ENCODE measurements at places on chromosomes 3 and 15.

DNA sequence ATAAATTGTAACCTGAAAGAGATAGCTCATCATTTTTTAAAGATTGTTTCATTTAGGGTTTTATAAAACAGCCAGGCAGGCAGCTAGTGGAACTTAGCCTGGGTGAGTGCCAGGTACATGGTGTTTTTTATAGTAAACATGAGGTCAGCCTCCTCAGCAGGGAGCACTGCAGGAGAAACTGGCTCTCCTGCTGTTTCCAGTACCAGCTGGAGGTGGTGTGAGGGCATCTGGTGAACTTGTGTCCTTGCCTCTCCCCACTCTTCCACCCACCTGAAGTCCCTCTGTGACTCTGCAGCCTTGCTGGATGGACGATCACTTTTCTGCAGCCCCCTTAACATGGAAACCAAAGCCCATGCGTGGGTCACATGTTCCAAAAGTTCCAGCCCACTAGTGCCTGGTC lies 128.4 kb downstream of the FAM174B start:
- no peak for DNase-seq

GRCh38 chr3:179473565-179473964 lies 22.3 kb upstream of the GNB4 start:
- no peak for DNase-seq

DNA sequence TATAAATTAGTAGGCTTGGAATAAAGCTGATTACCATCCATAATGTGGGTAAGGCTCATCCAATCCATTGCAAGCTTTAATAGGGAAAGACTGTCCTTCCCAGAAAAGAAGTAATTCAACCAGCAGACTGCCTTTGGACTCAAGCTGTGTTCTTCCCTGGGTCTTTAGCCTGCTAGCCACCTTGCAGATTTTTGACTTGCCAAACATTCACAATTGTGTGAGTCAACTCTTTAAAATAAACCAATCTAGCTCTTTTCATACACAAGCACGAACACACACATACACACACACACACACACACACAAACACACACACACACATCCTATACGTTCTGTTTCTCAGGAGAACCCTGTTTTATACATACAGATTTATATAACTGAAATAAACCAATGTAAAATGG lies 248.1 kb downstream of the NAALADL2 start:
- DNase-seq = no peak

DNA sequence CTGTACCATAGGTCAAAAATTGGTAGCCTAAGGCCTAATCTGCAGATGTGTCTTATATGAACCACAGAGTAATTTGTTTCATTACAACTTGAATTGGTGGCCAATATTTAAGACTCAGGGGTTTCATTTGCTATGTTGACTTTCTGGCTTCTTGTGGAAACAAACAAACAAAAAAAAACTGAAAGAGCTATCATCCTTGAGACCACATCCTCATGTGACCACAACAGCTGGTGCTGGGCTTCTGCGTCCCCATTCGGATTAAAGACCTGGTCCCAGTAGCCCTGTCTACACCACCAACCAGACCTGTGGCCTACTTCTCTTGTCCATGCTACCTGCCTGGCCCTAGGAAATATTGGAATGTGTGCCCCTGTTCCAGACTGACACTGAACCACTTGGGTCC lies 61.7 kb downstream of the STRIT1 start:
- DNase-seq = no peak

GRCh38 chr3:147773116-147773630 lies 364.0 kb downstream of the ZIC1 start:
- DNase-seq = no peak

DNA sequence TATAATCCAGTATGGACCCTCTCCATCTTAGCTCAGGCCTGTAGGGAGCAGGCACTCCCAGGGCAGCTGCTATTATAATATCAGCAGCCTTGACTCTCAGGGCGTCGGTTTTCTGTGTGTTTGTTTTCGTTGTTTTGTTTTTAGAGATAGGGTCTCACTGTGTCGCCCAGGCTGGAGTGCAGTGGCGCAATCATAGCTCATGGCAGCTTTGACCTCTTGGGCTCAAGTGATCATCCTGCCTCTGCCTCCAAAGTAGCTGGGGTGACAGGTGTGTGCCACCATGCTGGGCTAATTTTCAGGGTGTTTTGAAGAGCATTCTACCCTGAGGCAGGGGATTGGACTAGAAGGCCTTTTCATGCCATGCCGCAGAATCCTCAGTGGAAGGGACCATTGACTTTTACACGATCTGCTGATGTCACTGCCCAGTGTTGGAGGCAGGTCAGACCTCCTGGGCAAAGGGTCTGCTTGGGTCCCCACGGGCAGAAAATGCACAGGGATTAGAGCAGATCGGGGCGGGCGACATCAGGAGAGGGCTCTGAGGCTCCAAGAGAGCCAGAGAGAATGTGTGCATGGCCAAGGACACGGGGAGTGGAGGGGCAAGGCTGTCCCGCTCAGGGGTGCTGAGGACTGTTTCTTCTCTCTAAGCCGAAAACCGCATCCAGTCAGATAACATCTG lies 7.8 kb downstream of the MELTF start:
- DNase-seq = no peak

DNA sequence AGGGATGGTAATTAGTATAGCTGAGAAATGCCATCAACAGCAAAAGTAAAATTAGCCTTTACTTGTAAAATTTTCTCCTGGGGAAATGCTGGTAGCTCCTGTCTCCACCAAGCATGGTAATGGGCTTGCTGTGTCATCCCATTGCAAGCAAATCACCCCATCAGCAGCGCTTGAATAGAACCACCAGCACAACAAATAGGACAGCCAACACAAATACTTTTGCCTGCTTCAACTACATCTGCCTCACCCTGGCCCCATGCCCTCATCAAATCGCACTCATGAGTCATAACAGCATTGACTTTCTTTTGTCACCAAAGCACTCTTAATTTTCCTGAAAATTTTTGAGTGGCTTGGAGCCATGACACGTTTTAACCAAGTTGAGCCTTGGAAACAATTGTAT lies 52.6 kb downstream of the ERC2 start:
- no peak for DNase-seq

DNA sequence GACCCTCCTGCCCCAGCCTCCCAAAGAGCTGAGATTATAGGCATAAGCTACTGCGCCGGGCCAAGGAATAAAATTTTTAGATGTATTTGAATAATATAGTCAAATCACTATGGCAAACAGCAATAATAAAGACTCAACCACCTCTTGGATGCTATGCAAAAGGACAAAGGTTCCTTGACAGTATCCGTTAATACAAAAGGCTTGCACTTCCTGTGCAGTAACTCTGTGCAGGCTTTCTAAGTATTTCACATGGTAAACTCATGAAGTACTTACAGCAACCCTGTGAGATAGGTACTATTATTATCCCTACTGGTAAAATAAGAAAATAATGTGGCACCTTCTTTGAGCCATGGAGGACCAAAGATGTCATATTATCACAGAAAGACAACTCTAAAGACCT lies 86.8 kb downstream of the SHQ1 start:
- DNase-seq = no peak

DNA sequence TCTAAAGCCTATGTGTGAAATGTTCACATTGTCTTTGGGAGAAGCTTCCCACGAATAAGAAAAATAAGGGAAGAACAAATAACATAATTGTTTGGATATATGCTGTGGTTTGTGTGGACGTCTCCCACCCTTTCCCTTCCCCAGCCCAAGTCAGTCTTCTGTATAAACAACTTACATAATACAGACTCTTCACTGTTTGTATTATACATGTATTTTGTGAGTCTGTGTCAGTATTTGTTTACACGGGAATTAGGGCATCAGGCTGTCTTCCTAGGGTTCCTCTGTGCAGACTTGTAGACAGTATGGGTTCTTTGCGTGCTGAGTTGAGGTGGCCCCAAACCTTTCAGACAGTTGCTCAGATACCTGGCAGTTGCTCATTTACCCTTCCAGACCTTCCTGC lies 103.4 kb downstream of the IGF1R start:
- no peak for DNase-seq

DNA sequence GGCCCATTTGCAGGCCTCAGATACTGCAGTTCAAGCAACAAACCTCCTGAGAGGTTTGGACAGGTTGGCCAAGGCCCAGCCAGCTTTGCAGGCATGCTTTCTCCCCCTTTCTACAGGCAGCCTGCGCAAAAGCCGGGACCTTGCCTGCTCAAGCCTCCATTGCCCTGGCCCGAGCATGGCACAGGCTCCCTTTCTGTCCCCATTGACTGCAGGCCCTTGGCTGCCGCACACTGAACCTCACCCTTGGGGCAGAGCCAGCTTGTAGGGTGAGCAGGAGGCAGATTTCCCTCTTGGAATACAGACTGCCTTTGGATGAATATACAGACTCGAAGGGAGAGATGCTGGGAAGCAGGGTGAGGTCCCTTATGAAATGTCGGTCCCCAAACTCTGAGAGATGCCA lies 461.7 kb upstream of the PROK2 start:
- DNase-seq = no peak

DNA sequence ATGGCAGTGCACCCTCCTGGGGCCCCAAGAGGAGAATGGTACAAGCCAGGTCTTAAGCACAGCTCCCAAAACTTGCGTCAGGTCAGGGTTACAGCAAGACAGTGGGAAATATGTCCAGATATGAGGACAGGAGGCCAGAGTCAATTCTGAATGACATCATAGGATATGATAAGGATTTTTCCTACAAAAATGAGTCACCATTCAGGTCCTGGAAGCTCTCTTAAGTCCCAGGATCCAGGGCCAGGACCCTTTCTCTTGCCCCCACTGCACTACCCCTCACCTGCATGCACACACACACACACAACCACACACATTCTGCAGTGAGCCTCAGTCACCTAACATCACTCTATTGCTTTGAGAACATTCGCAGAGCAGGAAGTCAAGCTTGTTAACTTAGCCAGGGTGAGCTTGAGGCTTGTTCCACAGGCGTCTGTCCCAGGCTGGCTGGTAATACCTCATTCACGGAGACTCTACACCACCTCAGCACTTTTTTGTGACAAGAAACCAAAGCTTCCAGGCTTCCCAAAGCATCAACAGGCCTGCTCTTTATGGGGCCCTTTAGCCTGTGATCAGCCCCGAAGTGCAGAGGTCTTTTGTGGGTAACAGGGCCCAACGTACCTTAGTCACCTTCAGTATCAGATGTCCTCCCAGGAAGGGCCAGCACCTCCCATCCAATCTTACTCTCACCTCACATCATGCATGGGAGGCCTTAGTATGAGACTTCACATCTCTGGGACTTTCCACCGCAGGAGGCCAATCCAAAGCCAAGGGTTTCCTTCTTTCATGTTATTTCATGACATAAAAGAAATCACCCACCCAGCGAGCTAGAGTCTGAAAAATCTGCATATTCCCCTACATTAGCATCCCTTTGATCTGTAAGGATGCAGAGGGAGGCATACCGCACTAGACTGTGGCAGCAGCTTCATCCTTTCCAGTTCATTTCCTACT lies 74.0 kb upstream of the LIPC start:
- DNase-seq = no peak

GRCh38 chr3:190227064-190227463 lies 95.2 kb downstream of the CLDN1 start:
- no peak for DNase-seq

DNA sequence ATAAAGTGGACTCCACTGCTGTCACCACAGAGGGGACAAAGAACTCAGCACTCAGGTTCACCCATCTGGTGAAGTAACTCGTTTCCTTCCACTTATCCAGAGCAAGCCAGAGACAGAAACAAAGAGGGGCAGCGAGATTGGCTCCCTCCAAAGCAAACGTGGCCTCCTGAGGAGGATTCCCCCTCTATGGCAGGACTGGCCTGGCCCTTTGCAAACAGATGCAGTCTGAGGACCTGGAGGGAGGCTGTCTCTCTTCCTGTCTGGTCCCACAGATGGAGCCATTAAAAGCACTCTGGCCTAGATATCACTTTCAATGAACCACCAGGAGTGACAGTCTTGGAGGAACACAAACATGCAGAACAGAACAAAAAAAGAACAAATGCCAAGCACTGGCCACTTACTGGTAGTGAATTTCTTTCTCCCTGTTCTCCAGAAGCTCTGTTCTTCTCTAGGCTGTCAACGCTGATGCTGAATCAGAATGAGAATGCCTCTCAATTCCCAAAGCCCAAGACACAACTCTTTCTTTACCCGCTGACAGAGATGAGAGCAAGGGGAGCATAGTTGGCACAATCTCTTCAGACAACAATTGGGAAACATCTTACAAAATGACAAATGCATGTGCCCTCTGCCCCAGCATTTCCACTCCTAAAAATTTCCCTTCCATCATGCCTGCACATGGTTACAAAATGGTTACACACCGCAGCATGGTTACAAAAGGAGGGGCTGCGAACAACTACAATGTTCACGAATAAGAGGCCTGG lies 14.3 kb downstream of the KLHL25 start:
- DNase-seq = no peak

DNA sequence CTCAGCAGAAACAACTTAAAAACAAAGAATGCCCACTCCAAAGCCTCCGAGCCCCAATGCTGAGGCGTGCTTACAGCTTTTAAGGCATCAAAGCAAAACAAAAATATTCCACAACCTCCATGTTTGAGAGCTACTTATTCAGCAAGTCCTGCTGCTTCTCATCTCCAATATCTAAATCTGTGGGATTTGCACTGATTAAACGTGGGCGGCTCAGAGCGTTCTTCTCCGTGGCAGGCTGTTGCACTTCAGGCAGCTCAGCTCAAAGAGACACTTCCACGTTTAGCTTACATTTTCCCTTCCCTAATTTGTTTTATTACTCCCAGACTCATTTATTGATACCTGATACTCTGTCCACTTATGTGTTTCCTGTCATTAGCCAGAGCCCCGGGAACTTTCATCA lies 282.6 kb upstream of the MCTP2 start:
- DNase-seq = no peak

GRCh38 chr15:83978588-83978987 lies 257.0 kb upstream of the GOLGA6L4 start:
- DNase-seq = no peak

DNA sequence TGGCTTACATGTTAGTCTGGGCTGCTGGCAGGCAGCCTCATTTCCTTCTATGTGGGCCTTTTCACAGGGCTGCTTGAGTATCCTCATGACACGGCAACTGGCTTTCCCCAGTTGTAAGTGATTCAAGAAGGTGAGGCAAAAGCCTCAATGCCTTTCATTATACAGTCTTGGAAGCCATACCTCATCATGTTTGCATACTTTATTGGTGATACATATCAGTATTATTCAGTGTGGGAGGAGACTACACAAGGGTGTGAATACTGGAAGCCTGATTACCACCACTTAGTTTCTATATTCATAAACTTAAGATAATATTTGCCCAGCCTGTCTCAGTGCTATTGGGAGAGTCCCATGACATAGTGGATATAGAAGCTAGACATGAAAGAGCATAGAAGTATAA lies 346.8 kb downstream of the SOX2 start:
- DNase-seq = no peak
